ENCODE measurements at places on chromosomes 13 and 19. TPM values are rescaled to one million over a fixed set of nuclear protein-coding genes. Genes with fewer than 3 reads are reported as not detected.
A peak's percentile ranks its signal among the peaks of the same experiment; 100 is the strongest.

DNA sequence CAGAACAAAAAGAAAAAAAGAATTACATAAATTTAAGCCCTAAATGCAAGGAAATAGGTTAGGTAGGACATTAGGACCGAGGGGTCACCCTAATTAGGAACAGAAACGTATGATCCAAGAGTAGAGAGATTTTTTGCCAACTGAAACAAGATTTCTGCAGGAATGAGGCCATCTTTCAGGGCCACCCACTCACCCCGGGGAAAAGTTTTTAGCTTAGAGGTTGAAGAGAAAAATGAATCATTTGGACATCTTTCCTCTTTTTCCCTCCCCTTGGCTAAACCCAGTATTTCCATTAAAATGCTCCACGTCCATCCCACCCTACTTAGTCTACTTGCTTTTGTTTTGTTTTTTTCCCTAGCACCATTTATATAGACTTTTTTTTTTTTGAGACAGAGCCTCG is 10.6 kb upstream of the PNMA8A start:
- DNase-seq: no peak

- DNase-seq: no peak
These were observed 28.9 kb upstream of the CACTIN start for GRCh38 chr19:3655402-3656072.

DNA sequence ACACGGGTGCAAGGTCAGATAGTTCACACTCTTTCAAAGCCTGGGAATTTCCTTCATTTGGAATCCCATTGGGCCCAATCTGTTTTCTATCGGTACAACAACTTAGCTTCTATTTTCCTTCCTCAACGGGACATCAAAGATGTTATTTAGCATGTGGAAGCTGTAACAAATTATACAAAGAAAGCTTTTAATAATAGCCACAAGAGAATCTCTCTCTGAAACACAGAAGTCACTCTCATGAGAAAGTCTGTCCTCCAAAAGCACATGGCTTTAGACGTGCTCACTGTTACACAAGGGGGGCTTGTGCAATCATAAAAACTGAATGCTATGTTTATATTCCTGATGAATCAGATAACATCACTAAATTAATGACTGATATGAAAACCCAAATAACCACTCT is 28.9 kb upstream of the CYSLTR2 start:
- no peak for DNase-seq

- peak; percentile 4 for DNase-seq
These were observed 225.8 kb downstream of the GGACT start for GRCh38 chr13:100362781-100363180.

DNA sequence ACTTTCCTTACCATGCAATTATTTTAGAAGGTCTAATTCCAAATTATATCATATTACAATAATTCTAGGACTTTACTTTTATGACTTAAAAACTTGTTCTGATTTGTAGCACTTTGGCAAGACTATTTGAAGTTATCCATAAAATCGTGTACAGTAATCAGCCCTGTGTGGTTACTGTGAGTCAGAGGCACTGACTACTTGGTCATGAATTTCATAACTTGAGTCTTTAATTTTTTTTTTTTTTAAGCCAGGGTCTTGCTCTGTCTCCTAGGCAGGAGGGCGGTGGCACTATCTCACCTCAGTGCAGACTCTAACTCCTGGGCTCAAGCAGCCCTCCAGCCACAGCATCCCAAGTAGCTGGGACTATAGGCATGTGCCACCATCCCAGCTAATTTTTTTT is 1319.2 kb upstream of the SLC10A2 start:
- DNase-seq: no peak

- DNase-seq: no peak
These were observed 25.0 kb downstream of the SHC2 start for GRCh38 chr19:435707-436412.

KLK15 gene
- polyA plus RNA-seq: not detected

GRCh38 chr13:29474991-29475390 is 120.5 kb downstream of the SLC7A1 start:
- no peak for DNase-seq

- DNase-seq: no peak
These were observed 206.0 kb downstream of the FGF14 start for GRCh38 chr13:102195566-102196462.

DNA sequence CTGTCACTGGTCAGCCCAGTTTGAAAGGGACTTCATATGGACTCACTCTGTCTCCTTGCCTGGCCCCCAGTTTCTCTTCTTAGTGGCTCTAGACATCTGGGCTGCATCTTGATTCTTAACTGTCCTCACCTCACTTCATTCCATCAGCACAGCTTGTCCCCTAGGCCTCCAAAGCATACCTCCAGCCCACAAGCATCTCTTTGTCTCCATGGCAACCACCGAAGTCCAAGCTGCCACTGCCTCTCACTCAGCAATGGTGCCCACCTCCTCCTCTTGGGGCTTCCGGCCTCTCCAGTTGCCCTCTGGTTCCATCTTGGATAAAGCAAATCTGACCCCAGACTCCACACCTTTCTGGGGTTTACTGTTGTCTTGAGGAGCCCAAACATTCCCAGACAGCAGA is 9.9 kb upstream of the KLHL26 start:
- DNase-seq: no peak

GRCh38 chr19:42290523-42291434 is 11.2 kb upstream of the PRR19 start:
- no peak for DNase-seq

MBD3L3 gene
- not detected for polyA plus RNA-seq

DNA sequence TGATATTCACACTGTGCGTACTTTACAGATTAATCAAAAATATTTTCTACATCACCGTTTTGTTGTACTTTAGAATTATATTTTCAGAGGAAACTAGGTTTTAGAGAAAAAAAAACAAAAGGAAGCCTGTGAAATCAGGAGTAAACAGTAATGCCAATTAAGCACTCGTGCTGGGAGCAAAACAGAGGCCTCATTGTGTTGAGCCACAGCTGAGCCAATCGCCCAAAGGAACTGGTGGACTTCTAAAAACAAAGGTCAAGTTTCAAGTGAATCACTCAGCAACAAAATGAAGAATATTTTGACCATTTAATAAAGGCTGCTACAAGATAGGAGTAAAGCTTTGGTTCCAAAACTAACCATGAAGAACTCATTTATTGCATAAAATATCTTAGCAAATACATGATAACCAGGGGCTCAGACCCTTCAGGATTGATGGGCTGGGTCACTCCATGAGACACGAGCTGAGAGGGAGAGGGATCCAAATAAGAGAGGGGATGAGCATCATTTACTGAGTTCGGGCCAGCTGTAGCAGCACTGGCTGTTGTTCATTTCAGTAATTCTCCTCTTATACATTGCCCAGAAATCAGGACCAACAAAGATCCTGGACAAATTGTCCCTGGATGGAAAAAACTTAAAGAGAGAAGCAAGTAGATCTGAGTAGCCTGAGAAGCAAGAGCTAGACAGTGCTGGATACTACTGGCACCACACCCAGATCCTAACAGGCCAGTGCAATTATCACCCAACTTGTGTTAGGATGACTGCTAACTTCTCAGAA is 8.3 kb upstream of the NALCN start:
- no peak for DNase-seq

GRCh38 chr13:35925669-35926068 is 205.5 kb downstream of the DCLK1 start:
- DNase-seq: no peak

DNA sequence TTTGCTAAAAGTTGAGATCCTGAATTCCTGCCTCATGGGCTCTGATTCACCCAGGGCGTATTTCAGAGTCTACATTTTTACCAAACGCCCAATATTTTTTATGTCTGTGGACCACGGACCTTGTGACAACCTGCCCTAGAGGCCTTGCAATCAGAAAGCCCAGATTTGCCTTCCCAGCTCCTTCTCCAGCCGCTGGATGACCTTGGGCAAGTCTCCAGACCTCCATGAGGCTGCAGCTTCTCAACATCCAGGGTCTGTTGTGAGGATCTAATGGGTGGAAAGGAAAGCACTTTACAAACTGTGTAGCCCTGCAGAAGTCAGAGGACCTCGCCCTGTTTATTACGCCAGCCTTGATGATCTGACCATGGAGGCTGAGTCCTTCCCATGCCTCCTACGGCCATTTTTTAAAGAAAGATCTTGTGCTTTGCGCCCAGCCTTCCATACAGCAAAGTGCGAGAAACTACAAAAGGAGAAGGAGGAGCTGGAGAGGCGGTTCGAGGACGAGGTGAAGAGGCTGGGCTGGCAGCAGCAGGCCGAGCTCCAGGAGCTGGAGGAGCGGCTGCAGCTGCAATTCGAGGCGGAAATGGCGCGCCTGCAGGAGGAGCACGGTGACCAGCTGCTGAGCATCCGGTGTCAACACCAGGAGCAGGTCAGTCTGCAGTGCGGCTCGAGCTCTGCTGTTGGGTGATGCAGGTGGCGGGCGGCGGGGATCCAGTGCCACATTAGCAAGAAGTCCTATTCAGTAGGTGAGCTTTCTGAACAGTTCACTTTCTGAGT is 115.6 kb downstream of the SLC7A1 start:
- DNase-seq: no peak
